ENCODE measurements at places on chromosomes 6 and 20.

GRCh38 chr6:152309648-152310047, 327.5 kb downstream of the SYNE1 start:
- no peak for DNase-seq

DNA sequence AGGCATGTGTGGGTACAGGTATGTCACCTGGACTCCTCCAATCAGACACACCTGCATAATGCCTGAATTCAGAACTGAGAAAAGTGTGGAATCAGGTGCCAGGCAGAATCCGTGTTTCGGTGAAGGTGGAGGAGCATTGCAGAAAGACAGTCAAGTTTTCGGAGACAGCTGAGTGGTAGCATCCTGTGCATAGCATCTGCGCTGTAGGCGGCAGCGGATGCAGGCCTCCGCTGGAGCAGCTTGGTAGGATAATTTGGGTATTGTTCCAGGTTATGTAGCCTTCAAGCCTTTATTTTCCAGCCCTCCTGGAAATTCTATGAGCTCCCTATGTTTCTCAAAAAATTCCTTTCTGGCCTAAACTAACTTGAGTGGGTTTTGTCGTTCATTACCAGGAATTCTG, 15.5 kb upstream of the ARMC2 start:
- no peak for DNase-seq

- DNase-seq = no peak
These were observed 183.4 kb downstream of the ALDH8A1 start for GRCh38 chr6:134766497-134766896.

- DNase-seq = peak; percentile 16
These were observed 27.6 kb downstream of the GRM1 start for GRCh38 chr6:146056506-146056905.

GRCh38 chr6:170012037-170012330, 260.6 kb downstream of the ERMARD start:
- peak; percentile 50 for DNase-seq

Measured in inflammatory macrophage treated with lipopolysaccharide for 4 hours (primary cell).